ENCODE measurements at places on chromosomes 7 and 10. TPM values are rescaled to one million over a fixed set of nuclear protein-coding genes. Genes with fewer than 3 reads are reported as not detected.

ATP6V0A4 gene
- 0.30 TPM for total RNA-seq

PDIA4 gene
- total RNA-seq, result 209 TPM

CHCHD1 gene
- total RNA-seq, result 75.1 TPM

CCDC136 gene
- total RNA-seq, result 2.2 TPM

KNDC1 gene
- 1.4 TPM for total RNA-seq

SNCG gene
- total RNA-seq, result 12.3 TPM

JCAD gene
- 24.1 TPM for total RNA-seq

H2BK1 gene
- total RNA-seq, result not detected

SUGCT gene
- total RNA-seq, result 0.58 TPM

ERV3-1 gene
- 3.8 TPM for total RNA-seq

CLDN4 gene
- 4.8 TPM for total RNA-seq

RPEL1 gene
- total RNA-seq, result not detected

NPTX2 gene
- 0.12 TPM for total RNA-seq

ASB4 gene
- total RNA-seq, result 0.26 TPM

PCLO gene
- 0.98 TPM for total RNA-seq

MYH16 gene
- 0.39 TPM for total RNA-seq

GFRA1 gene
- 10.4 TPM for total RNA-seq

OR2A5 gene
- not detected for total RNA-seq

SORCS1 gene
- not detected for total RNA-seq

SKIDA1 gene
- total RNA-seq, result 0.74 TPM

CH25H gene
- 0.39 TPM for total RNA-seq

PLEKHS1 gene
- total RNA-seq, result 0.07 TPM

GHRHR gene
- not detected for total RNA-seq

PTPRZ1 gene
- not detected for total RNA-seq

GAD2 gene
- total RNA-seq, result not detected

PRKG1 gene
- 0.01 TPM for total RNA-seq

BLNK gene
- not detected for total RNA-seq

GNGT1 gene
- total RNA-seq, result not detected

SLC18A3 gene
- total RNA-seq, result not detected

ELMO1 gene
- 3.0 TPM for total RNA-seq

TRIM50 gene
- not detected for total RNA-seq

CDH23 gene
- total RNA-seq, result 1.9 TPM

SPDYE8 gene
- not detected for total RNA-seq

TMEM236 gene
- 0.06 TPM for total RNA-seq

IDE gene
- 17.7 TPM for total RNA-seq

BICC1 gene
- 17.1 TPM for total RNA-seq

CALHM3 gene
- 0.50 TPM for total RNA-seq

All from A549 treated with Hydrocortisone at 1 μM for 4 hours (cell line).